ENCODE measurements at places on chromosomes 12 and 14.

DNA sequence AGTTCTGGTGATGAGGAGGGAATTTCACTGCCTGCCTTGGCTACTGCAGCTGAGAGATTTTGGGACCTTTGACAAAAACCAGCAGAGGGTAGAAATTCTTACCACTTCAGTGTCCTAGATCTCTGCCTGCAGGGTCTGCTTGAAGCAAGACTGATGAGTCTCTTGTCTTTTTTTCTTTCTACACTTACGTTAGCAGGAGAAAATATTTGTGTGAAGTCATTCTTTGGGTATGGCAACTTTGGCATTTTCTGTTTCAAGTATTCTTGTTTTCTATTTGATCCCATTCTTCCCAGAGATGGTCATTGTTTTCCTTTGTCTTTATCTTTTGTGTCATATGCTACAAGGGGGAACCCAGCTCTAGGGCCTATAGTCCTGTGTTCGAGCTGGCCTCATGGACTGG, 65.6 kb upstream of the FERMT2 start:
- DNase-seq = no peak

DNA sequence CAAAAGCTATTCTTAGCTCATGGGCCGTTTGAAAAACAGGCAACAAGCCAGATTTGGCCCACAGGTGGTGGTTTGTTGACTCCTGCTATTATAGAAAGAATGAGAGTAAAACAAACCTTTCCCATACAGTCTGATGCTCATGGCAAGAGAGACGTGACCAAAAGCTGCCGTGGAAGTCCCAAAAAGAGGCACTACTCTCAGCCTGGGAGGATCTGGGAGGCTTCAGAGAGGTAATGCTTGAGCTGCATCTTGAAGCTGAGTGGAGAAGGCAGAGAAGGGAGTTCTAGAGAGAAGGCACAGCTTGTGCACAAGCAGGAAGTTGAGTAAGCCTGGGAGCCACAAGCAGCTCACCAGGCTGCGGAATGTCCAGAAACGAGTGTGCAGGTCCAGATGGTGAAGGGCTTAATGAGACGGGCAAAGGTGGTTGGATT, 9.6 kb downstream of the PLXNC1 start:
- DNase-seq = peak; percentile 45

DNA sequence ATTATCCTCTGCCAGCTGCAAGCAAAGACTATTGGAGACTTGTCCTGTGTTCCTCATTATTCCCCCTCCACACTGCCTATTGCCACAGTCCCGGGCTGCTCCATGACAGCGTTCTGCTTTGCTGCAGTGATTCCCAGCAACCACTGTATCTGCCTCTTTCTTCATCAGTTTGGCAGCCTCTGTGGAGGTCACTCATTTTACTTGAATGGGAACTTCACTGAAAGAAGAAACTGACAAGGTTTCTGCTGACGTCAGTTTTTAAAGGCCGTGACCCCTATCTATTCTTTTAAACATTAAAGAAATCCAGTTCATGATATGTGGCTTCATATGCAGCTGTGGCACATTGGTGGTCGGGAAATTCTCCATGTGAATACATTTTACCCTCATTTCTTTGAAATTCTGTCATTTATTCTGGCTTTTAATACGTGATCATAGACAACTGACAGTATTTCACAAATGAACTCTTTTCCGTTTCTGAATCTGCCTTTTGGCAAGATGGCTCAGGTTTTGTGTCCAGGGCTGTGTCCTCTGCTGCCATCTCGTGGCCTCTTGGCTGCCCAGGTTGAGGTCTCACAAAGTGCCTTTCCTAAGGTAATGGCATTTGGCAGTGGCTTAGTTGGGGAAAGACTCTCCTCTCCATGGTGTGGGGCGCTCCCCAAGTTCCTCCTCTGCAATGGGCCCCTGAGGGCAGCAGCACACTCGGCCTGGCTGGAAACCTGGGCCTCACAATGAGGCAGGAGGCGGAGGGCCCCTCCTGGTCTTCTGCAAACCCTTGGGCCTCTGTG, 5.8 kb downstream of the TMEM253 start:
- DNase-seq = peak; percentile 88

GRCh38 chr12:93661021-93661420, 16.2 kb upstream of the CRADD start:
- DNase-seq = no peak

DNA sequence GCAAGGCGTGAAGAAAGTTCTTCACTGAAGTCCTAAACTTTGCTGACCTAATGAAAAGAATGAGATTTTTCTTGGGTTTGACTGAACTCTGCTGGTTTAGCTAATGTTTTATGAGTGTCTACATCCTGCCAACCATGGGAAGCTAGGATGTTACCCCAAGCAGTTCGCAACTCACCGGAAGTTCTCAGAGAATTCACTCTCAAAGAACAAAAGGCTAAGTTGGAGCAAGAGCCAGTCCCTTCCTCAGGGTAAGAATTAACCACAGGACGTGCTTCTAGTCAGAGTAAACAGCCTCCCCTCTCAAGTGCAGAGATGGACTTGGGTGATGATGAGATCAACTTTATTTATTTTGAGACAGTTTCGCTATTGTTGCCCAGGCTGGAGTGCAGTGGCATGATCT, 37.3 kb downstream of the TCHP start:
- no peak for DNase-seq

DNA sequence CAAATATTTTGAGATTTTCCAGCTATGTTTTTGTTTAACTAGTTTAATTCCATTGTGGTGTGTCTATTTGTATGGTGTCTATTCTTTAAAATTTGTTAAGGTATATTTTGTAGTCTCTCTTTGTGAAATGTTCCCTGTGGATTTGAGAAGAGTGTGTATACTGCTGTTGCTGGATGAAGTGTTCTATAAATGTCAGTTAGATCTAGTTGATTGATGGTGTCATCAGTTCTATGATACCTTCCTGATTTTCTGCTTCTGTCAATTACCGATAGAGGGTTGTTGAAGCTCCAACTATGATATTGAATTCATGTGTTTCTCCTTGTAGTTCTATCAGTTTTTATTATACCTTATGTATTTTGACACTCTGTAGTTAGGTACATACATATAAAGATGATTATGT, 53.1 kb downstream of the FUT8 start:
- DNase-seq = no peak

GRCh38 chr12:78792052-78792698, 72.4 kb upstream of the SYT1 start:
- no peak for DNase-seq

DNA sequence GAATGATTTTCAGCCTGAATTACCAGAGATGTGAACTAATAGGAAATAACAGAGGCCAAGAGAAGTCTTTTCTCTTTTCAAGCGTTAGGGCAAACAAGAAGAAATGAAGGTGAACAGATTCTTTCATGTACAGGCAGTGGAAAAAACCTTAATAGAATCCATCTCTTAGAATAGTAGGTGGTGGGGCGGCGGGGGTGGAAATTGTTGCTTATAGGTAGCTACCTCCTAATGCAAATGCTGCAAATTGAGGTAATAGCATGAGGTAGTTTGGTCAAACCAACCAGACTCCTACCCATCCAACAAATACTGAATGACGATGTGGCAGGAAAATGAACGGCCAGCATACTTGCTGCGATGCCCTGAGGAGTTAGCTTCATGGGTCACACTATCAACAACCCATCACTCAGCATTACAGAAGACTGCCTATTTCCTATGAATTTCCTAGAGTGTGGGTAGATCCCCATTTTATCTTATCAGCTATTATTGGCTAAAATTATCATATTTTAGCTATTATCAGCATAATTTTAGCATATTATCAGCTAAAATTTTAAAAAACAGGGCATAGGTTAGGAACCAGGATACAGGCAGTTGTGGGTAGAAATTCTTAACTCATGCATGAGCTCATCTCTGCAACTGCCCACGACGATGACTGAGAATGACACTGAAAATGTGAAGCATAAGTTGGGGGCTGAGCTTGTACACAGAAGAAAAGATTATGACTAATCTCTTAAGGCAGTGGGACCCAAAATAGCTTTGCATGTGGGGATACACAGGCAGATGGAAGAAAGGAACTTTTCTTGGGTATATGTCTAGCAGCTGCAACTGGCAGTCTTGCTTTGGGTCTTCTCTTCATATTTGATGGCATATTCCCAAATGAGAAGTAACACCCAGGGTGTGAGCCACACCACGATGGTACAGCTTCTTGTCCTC, 68.7 kb downstream of the NIN start:
- no peak for DNase-seq

DNA sequence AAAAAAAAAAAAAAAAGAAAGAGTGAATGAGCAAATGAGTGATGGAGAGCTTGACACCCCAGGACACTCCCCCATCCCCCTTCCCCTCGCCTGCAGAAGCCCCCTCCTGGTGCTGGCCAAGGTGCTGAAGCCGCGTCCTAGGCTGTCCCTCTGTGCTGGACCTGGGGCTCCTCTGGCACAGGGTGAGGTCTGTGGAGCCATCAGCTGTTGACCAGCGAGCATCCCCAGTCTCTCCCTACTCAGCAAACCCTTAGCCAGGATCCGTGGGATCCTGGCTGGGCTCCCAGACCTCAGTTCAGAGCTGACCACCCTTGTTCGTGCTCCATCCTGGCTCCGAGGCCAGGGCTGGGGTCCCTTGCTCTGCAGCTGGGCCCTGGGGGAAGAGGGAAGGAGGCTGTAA, 5.4 kb upstream of the KIF26A start:
- no peak for DNase-seq

GRCh38 chr12:546265-546919, 86.7 kb downstream of the B4GALNT3 start:
- DNase-seq = no peak

GRCh38 chr12:109513977-109514376, 36.5 kb downstream of the UBE3B start:
- DNase-seq = no peak

DNA sequence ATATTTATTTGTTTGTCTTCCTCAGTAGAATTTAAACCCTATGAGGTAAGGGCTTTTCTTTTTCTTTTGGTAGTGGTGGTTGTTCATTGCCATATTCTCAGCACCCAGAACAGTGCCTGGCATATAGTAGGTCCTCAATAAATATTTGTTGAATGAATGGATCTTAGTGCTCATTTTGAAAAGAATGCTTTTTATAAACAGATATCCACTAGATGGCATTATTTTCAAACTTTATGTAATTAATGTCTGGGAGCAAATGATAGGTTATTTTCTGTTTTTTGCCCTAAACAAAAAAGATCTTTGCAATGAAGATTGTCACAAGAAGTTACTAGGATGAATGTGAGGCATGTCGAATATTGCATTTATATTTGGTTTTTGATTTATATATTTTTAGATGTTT, 64.1 kb downstream of the RAD51B start:
- DNase-seq = peak; percentile 4

DNA sequence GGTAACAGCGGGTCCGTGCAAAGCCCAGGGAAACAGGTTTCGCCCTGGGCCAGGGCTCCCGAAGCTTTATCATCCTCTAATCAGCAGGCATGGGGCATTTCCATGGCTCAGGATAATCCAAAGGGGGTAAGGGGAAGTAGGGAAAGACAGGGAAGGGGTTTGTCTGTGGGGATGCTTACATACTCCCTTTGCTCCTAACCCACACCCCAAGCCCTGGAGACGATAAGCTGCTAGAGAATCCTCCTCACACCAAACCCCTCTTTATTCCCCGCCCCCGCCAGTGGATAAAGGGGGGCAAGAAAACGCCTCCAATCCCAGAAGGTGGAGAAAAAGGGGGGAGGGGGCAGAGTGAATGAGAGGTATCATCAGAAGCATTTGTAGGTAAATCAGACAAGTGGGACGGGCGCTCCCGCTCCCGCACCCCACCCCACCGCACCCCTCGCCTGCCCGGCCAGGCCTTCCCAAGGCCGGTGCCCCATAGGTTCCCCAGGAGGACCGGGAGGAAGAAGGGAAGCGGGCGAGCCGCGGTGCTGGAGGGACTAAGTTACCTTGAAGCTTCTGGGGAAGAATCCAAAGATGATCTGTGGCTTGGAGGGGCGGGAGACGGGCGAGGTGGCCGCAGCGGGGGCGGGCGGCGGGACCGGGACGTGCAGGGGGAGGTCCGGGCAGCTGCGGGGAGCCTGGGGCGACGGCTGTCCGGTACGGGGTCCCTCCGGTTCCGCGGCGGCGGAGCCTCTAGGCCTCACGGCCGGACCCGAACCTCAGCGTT, 762 bp downstream of the PPP2R5E start:
- DNase-seq = peak; percentile 4

GRCh38 chr12:27361372-27361771, 28.7 kb downstream of the BMAL2 start:
- no peak for DNase-seq

- DNase-seq = no peak
Observed at GRCh38 chr12:68873316-68873715, 59.7 kb downstream of the CPM start.

DNA sequence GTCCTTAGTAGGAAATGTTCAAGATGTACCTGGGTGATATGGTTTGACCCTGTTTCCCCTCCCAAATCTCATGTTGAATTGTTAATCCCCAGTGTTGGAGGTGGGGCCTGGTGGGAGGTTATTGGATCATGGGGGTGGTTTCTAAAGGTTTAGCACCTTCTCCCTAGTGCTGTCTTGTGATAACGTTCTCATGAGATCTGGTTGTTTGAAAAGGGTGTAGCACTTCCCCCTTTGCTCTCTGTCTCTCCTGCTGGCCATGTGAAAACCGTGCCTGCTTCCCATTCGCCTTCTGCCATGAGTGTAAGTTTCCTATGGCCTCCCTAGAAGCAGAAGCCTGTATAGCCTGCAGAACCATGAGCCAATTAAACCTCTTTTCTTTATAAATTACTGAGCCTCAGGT, 353.0 kb upstream of the SFSWAP start:
- no peak for DNase-seq

- no peak for DNase-seq
Observed at GRCh38 chr12:66573605-66574004, 105.3 kb downstream of the GRIP1 start.

- DNase-seq = no peak
Observed at GRCh38 chr12:68234140-68234539, 8.5 kb upstream of the IL26 start.

GRCh38 chr12:124126950-124127655, 154.1 kb downstream of the ZNF664 start:
- DNase-seq = no peak

DNA sequence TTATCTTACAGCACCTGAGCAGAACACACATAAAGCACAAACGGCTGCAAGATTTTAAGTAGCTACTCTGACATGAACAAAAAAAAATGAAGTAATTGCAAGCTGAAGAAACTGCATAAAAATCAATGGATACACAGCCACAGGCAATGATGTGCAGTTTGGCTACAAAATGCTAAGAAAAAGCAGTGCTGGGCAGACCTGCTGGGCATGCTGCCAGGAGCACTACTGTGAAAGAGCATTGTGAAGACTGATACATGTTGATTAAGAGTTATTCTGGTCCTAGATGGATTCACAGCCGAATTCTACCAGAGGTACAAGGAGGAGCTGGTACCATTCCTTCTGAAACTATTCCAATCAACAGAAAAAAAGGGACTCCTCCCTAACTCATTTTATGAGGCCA, 20.1 kb upstream of the RTN1 start:
- DNase-seq = no peak

- no peak for DNase-seq
Observed at GRCh38 chr12:15688202-15688736, 100.9 kb downstream of the EPS8 start.

DNA sequence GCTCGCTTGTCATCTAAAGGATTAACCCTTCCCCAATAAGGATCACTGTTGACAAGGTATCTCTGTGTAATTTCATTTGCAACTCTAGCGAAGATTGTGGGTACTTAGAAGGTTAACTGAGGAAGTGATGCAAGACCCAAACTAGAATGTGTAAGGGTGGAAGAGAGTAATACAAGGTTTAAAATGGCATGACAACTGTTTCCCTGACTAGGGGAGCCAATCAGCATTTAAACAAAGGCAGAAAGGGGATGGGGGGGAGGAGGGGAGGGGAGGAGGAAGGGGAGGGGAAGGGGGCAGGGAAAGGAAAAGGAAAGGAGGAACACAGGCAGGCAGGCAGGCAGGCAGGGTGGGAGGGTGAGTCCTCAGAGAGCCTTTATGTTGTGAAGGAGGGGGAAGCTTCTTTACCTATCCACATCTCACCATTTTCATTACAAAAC, 31.1 kb downstream of the NRDE2 start:
- DNase-seq = no peak

Data from CD4-positive, alpha-beta T cell (primary cell).